ENCODE measurements at places on chromosomes 2 and 18. TPM values are rescaled to one million over a fixed set of nuclear protein-coding genes. Genes with fewer than 3 reads are reported as not detected.

Gene CRYBA2
- not detected for total RNA-seq

Gene ALKAL2
- not detected for total RNA-seq

Gene UGT1A8
- total RNA-seq, result not detected

Gene CPO
- total RNA-seq, result 0.21 TPM

Gene CEP192
- 53.2 TPM for total RNA-seq

Gene CYTIP
- total RNA-seq, result 766 TPM

Gene ZNF521
- total RNA-seq, result 1.0 TPM

Gene ABCB11
- 0.42 TPM for total RNA-seq

Gene NLRC4
- 3.0 TPM for total RNA-seq

Gene GPR39
- total RNA-seq, result not detected

Gene ARHGAP25
- total RNA-seq, result 28.2 TPM

Gene AGFG1
- 86.6 TPM for total RNA-seq

Gene PXDN
- total RNA-seq, result 0.94 TPM

Gene LIMS2
- total RNA-seq, result 1.2 TPM

Gene ADRA2B
- 1.5 TPM for total RNA-seq

Gene ARMC9
- 0.73 TPM for total RNA-seq
